M059J (cell line): ENCODE measurements at places on chromosomes 11 and 22.
A peak's percentile ranks its signal among the peaks of the same experiment; 100 is the strongest.

- peak; percentile 58 for DNase-seq
These were observed 11.5 kb downstream of the P2RX3 start for GRCh38 chr11:57349491-57350274.

- no peak for DNase-seq
These were observed 411 bp downstream of the SIGIRR start for GRCh38 chr11:414318-414857.

GRCh38 chr11:45102810-45103621, 43.4 kb upstream of the PRDM11 start:
- peak; percentile 87 for DNase-seq

DNA sequence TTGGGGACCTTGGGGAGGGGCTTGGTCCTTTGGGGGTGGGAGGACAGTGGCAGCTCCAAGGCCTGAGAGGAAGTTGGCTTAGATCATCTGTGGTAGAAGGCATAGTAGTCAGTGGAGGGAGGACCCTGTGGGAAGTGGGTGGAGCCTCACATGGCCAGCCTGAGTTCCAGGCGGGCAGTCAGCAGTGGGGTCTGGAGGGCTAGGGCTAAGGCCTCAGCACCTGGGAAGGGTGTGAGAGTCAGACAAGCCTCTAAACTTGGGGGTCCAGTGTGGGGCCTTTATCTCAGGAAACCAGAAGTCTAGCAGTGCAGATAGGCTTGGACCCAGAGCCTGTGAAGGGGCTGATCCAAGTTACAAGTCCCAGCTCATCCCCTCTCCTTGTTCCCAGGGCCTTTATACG, 4.0 kb downstream of the NLRX1 start:
- DNase-seq, result no peak

GRCh38 chr22:36332623-36333332, 55.0 kb downstream of the MYH9 start:
- DNase-seq, result peak; percentile 91

DNA sequence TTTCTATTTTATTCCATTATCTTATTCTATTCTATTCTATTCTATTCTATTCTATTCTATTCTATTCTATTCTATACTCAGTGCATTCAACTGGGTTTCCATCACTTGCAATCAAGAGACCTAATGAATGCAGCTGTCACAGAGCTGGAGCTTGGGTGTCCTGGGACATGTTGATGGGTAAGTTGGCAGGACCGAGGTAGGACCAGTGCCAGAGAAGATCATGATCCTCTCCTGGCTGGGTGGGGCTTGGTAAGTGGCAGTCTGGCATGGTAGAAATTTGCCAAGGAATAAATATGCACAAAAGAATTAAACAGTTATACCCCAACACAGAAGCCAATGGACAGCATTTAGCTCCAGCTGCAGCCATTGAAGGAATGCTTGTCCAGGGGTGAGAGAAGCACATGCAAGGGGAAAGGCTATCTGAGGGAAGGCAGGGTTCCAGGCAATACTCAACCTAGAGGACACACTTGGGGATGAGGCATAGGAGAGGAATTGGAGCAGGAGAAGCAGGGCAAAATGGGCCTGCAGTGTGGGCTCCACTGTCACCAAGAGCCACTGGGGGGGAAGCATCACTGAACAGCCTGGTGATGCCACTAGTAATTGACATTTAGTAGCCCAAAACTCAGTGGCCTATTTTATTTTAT, 97.0 kb upstream of the CD82 start:
- no peak for DNase-seq

- no peak for DNase-seq
These were observed 3.4 kb downstream of the YPEL4 start for GRCh38 chr11:57646194-57646798.

DNA sequence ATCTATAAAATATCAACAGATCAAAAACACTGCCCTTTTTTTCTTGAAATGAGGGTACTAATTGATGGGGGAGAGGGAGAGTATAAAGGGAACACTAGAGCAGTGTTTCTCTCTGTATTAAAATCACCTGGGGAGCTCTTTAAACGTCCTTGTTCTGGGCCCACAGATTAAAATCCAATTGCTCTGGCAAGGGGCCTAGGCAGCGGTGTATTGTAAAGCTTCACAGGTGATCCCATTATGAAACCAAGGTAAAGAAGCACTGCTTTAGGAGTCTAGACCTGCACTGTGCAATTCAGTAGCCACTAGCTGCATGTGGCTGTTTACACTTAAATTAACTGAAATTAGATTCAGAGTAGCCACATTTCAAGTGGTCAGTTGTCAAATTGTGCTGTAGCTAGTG, 3.0 kb downstream of the AQP11 start:
- DNase-seq, result no peak

GRCh38 chr11:104219096-104219495, 55.1 kb upstream of the PDGFD start:
- DNase-seq, result no peak
